ENCODE measurements at places on chromosomes 5 and 9.
A peak's percentile ranks its signal among the peaks of the same experiment; 100 is the strongest.

DNA sequence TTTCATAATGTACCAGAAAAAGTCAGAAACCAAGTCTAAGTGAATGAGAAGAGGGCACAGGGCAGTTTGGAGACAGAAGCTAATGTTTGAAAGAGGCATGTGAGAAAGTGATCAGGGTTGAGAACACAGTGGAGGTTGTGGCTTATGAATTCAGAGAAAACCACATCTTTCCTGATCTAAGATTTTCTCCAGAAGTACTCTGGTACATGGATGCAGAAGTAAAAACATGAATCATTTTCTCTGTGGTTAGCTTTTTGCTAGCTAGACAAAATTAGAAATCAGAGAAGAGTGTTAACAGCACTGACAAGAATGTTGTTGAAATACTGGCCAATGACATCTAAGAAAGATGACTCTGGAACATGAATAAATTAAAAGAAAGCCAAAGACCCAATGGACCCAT lies 541.1 kb downstream of the DNAH5 start:
- DNase-seq, result no peak

DNA sequence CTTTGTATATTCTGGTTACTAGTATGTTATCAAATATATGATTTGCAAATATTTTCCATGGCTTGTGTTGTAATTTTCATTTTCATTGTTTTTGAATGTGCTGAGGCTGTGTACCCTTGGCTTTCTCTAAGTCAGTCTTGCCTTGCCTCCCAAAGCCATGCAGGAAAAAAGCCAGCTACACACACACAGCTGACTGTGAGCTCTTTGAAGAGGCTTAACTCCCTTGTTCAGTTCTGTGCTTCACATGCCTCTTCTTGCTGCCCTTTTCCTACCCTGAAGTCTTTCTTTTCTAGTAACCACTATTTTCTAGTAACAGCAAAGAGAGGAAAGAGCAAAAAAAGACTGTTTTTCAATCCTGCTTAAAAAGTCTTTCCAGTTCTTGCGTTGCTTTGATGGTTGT lies 53.9 kb downstream of the KCNN2 start:
- DNase-seq, result no peak

- DNase-seq, result no peak
Observed at GRCh38 chr5:66596636-66597182, 516 bp downstream of the MAST4 start.

DNA sequence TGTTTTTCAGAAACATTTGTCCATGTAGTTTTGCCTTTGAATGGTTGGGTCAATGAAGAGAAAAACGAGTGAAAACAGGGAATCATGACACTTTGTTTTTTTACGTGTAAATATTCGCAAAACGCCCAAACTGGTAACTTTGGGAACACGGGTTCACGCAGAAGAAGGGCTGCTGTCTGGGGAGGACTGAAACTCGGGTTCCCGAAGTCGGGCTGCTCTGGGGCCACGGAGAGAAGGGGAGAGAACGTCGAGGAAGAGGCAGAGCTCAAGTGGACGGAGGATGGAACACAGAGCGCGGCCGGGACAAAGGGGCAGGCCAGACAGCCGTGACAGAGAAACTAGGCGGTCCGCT lies 478 bp upstream of the SETD9 start:
- no peak for DNase-seq

DNA sequence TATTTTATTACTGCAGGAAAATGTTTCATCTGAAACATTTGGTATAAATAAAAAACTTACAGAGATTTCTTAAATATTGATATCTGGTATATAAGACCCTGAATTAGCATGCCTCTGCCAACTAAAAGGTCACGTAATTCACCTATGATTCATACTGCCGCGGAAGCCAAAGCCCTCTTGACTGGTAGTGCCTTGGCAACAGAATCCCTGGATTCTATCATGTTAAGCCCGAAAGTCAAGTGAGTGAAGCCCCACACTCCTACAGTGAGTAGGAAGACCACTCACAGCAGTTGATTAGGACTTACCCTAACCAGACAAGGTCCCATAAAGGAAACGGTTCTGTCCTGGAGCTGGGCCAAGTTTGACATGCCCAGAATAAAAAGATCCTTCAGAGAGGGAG lies 175.6 kb upstream of the NREP start:
- no peak for DNase-seq

DNA sequence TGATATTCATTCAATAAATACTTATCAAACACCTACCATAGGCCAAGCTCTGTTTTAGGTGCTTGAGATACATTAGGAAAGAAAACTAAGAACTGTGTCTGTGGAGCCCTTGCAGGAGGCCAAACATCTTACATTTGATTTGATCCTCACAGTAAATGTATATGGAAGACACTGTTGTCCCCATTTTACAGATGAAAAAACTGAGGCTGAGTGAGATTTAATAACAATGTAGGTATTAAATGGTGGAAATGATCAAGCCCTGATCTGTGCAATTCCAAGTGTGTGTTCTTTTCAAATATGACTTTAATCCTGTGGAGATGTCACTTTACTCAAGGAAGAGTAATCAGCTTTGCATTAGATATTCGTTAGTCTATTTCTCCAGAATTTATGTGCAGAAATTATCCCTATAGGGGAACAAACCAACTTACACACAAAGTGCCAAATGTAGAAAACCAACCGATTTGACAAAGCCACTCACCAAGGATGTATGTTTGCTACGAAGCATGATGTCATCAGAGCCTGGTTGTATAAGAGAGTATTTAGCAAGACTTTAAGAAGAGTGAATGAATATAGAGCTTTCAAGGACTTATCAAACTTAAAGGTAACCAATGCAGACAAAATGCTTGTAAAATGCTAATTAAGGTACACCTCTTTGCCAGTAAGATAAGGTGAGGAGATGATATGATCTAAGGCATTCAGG lies 153.9 kb upstream of the NFIB start:
- no peak for DNase-seq

DNA sequence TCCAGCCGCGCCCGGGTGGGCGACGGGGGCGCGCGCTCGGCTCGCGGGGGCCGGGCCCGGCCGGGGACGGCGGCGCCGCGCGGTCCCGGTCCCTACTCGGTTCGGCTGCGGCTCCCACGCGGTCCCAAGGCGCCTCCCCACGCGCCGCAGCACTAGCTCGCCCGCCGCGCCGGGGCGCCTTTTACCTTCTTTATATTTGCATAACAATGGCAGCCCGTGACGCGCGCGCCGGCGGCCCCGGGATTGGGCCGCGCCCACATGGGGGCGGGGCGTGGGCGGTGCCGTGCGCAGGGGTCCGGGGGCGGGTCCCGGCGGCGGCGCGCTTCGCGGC lies at the start of gene NRARP:
Gene NRARP, minus strand, starts transcription at position 154 of the 331 bp plus-strand sequence. CDS start 343 bp downstream, outside the sequence.
- peak; percentile 88 for DNase-seq
